Body of pancreas (tissue), 4 donors: ENCODE measurements at places on chromosomes 12 and 14. TPM values are rescaled to one million over a fixed set of nuclear protein-coding genes. Genes with fewer than 3 reads are reported as not detected.
A peak's percentile ranks its signal among the peaks of the same experiment; 100 is the strongest.

The PRICKLE1 gene
- total RNA-seq = 3.6 TPM

The SIRT4 gene
- 0.99 TPM for total RNA-seq

The SLC7A8 gene
- total RNA-seq = 17.8 TPM

The TEAD4 gene
- 25.1 TPM for total RNA-seq

The GLI1 gene
- total RNA-seq = not detected

The AQP5 gene
- 1.3 TPM for total RNA-seq

The POTEM gene
- total RNA-seq = not detected

The RFX4 gene
- not detected for total RNA-seq

The TSPAN19 gene
- total RNA-seq = not detected

The ZNF891 gene
- total RNA-seq = 3.1 TPM

The NT5DC3 gene
- total RNA-seq = 5.2 TPM

The NR1H4 gene
- total RNA-seq = 2.9 TPM

The CELA1 gene
- total RNA-seq = not detected

The CFAP251 gene
- total RNA-seq = 3.6 TPM

- no peak for DNase-seq
Measured at GRCh38 chr12:114215746-114216145, 190.2 kb downstream of the TBX5 start.

- DNase-seq = no peak
Measured at GRCh38 chr12:80701388-80701787, 6.0 kb upstream of the MYF6 start.

DNA sequence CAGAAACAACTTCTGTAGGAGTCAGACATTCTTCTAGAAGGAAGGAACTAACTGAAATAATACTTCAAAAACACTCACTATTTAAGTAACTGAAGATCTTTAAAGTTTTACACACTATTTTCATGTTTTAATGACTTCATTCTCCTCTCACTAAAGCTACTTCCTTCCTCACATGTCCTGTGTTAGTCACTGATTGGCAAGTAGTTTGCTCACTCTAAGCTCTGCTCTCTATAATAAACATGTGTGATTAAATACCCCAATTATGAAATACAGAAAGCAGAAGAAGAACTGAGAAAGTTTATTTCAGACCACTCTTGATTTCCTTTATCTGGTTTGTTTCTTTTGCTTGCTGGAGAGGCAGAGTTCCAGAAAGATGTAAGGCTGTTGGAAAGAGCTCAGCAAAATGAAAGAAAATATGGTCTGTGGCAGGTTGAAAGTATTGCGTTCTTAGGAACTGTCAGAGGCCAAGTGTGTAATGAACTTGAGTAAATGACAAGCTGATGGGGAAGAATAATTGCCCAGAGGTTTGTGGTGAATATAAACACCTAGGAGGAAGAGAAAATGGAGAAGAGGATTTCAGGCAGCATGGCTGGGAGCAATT lies 522.0 kb upstream of the SEL1L start:
- no peak for DNase-seq

DNA sequence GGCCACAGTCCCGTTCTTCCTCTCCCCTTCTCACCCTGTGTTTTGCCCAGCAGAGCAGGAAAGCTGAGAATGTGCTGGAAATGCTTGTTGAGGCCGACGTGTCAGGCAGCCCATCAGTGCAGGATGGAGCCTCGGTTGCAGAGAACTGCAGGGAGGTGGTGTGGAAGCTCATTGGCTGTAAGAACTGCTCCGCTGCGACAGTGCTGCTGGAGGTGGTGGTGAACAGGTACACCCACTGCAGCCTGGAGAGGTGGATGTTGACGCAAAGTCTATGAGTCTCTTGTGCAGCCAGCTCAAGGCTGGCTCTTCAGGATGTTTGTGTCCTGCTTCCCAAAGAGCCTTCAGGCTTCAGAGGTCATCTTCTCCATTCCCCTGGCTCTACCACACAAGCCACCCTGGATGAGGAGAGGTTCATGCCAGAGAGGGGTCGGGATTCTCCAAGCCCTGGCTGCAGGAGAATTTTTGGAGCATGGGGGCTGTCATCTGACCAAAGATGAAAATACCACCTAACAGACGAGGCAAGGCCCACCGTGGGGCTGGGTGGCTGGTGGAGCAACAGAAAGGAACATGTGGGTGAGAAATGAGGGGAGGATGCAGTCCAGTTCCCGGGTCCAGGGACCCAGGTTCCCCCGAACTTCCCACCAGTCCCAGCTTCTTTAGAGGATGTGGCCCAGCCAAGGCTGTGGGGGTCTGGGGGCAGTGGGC lies 174.1 kb upstream of the PRMT8 start:
- DNase-seq = no peak

GRCh38 chr14:37585101-37585511 lies 9.9 kb downstream of the FOXA1 start:
- DNase-seq = no peak

DNA sequence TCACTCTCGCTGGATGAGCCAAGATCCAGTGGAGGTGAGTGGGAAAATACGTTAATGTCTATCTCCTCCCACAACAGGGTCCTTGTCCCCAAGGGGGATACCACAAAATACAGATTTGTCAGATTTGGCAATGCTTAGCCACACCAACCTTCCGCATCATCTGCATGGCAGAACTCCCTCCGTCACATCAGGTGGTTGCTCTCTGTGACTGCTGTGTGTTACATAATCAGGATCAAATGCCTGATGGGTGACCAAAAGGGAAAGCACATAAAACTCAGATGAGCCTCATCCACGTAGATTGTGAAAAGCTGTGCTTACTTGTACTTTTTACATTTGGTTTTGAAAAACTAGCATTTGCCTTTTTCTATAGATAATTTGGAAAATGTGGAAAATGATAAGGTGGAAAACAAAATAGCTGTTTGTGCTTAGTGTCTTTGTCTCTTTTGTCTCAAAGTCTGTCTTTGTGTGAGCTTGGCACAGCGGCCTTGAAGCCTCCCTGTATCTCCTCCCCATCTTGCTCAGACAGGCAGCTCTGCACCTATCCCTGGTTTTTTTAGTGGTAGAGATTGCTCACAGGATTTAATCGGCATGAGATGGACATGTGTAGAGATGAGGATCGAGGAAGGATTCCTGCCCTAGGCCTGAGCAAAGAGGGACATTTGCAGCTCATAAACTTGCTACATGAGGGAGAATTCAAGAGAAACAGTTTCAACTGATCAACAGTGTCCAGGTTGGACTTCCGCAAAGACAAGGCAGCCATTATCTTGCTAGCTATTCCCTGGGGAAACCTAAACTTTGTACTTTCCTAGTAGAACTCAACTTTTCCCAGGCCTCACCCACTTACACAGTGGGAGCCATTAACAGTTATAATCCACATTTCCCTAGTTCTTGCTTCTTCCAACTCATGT lies 3.6 kb upstream of the FGF6 start:
- DNase-seq = no peak

DNA sequence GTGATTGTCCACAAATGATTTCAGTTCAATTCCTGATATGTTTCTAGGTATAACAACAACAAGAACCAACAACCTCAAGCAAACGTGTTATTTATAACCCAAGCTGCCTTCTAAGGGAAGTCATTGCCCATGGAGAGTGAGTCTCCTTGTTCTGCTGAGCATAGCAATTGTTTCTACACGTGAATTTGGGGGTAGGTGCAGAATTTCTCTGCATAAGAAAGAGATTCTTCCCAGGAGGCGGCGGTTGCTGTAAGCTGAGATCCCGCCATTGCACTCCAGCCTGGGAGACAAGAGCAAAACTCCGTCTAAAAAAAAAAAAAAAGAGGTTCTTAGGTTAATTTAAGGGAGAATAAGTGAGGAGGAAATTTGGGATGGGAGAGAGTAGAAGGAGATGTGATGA lies 226.5 kb upstream of the PELI2 start:
- no peak for DNase-seq

DNA sequence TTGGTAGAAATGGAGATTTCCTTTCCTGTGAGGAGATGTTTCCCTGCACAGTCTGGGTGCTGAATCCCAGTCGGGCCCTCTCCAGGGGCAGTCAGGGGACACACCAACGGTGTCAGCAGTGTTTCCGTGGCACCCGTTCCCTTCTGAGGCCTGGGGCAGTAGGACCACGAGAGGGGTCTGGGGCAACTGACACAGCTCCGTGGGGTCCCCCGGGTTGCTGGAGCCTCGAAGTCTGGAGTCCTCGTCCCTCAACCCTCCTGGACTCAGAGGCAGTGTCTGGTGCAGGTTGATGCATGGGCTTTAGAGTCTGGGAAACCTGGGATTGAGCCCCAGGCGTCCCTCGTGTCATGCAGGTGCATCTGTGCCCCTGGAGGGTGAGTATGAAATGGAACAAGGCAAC lies 327.3 kb downstream of the ADGRD1 start:
- peak; percentile 8 for DNase-seq

DNA sequence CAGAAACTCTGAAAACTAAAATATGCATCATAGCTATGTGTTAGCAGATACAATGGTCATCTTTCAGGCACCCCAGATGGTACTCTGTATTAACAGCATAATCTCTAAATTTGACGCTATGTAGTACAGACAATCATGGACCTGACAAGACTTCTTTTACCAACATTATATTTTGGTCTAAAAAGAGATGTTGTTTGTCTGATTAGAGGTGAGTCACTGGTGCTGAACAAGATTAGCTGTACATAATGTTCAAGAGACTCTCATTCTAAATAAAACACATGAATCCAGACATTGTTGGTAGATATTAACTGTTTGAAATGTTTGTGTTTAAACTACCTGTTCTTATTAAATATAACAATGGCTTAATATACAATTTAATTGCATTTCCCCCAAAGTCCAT lies 146.4 kb upstream of the LMNTD1 start:
- DNase-seq = no peak

DNA sequence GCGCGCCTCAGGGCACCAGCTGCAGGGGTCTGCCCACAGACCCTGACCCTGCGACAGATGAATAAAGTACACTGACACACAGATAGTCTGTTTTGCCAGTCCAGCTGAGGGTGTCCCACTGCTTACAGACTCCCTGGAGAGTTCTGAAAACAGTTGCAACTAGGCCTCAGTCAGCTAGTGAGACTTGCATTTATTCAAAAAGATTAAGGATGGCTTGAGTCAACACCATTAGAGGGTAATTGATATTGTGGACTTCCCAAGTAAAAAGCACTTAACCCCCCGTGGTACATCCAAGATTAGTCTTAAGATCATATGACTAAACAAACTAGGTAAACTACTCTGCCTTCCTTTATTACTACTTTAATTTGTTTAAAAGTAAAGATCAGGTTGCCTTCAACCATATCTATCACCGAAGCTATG lies 11.1 kb upstream of the PSEN1 start:
- no peak for DNase-seq

- no peak for DNase-seq
Measured at GRCh38 chr12:21662122-21662792, 4.6 kb upstream of the LDHB start.

- no peak for DNase-seq
Measured at GRCh38 chr12:38350342-38351174, 34.0 kb downstream of the ALG10B start.

GRCh38 chr14:40936861-40937260 lies 669.8 kb upstream of the LRFN5 start:
- no peak for DNase-seq

- DNase-seq = no peak
Measured at GRCh38 chr14:64841121-64841651, 38.5 kb downstream of the SPTB start.

DNA sequence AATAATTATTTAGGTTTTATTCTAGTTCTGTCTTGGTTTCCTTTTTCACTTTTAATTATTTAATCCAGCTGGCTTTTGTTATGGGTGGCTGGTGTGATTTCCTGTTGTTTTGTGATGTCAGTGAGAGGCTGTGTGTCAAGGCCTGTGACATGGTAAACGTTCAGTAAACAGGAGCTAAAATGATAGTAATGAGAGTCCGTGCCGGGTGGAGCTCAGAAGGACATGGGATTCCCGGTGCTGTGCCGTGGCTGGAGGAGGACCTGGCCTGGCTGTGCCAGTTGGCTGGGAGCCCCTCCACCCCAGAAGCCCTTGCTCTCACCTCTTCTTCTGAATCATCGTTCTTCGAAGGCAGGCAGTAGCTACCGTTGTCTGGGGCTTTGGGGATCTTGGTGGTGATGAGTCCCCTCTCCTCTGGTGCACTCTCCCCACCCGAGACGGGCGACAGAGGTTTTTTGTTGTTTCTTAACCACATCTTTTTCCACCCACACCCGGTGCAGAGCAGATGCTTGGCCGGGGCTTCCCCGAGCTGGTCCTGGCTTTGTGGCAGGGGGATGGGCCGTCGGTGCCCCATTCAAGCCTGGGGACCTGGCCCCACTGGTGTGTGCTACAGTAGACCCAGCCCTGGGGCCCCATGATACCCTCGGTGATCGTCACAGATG lies 29.1 kb downstream of the SH2B3 start:
- DNase-seq = peak; percentile 59
